Effector memory CD4-positive, alpha-beta T cell (primary cell): ENCODE measurements at places on chromosomes 2 and 18.

GRCh38 chr2:229501051-229501794 lies 213.1 kb downstream of the DNER start:
- no peaks in the 10 kb centered on the region for H3K36me3 ChIP-seq
- H3K27ac ChIP-seq: no peak overlapping the region
- no peaks in the 10 kb centered on the region for H3K27me3 ChIP-seq

DNA sequence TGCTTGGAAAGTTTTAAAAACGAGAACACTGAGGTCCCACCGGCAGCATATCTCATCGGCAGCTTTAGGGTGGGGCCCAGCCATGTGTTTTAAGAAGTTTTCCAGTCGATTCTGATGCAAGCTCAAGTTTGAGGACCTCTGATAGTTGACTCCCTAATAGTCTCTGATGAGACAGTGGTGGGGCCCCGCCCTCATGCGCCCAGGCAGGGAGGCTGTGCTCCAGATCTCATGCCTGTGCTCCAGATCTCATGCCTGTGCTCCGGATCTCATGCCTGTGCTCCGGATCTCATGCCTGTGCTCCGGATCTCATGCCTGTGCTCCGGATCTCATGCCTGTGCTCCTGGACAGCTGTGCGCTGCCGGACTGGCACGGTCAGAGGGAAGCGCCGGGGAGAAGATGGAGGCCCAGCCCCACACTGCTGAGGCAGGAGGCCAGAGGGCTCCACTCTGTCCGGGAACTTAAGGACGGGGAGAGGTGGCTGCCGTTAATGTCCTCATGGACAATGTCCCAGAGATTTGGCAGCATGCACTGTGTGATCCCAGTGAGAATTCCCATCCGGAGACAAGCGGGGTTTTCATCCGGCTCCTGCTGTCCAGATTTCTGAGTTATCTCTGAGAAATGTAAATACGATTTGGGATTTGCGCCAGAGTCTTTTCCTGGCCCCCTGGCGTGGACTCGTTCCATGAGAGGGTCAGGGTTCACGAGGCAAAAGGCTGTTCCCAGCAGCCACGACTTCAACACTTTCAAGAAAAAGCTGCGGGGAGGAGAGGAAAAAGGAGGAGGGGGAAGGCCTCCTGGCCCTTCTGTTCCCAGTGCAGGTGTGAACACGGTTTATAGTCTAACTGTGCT lies 9.4 kb upstream of the COLEC11 start:
- H3K27me3 ChIP-seq: no peaks in the 10 kb centered on the region
- H3K27ac ChIP-seq: no peak overlapping the region
- H3K4me1 ChIP-seq: no peaks in the 10 kb centered on the region
- DNase-seq: no peak
- no peak overlapping the region for H3K4me3 ChIP-seq

DNA sequence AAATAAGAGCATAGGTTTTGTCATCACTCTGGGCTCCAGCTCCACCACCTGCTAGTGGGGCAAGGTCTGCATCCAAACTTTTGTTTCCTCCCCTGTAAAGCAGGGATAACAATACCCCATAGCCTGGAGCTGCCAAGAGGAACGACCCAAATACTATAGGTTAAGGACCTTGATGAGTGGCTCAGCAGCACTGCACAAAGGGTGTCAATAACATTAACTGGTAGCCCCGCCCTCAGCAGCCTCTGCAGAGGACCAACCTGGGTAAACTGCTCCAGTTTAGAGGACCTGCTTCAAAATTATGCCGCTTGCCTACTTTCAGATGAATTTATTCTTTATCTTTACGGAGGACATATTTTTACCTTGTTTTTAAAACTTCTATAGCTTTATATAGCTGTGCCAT lies 65.8 kb upstream of the RIOK3 start:
- H3K27me3 ChIP-seq: no peaks in the 10 kb centered on the region
- no peaks in the 10 kb centered on the region for H3K36me3 ChIP-seq
- no peak overlapping the region for H3K27ac ChIP-seq
- DNase-seq: no peak

GRCh38 chr2:232502911-232503808 lies 15.5 kb upstream of the ECEL1 start:
- peaks cover 4% of the 10 kb centered on the region for H3K4me1 ChIP-seq
- peaks cover 15% of the 10 kb centered on the region for H3K27me3 ChIP-seq
- peak; percentile 40 for DNase-seq
- H3K27ac ChIP-seq: no peak overlapping the region

GRCh38 chr2:104733226-104733943 lies 120.5 kb upstream of the POU3F3 start:
- H3K4me1 ChIP-seq: no peaks in the 10 kb centered on the region
- no peaks in the 10 kb centered on the region for H3K27me3 ChIP-seq
- H3K27ac ChIP-seq: no peak overlapping the region

- no peak overlapping the region for H3K27ac ChIP-seq
- H3K4me3 ChIP-seq: no peak overlapping the region
- H3K36me3 ChIP-seq: peaks cover 41% of the 10 kb centered on the region
- no peaks in the 10 kb centered on the region for H3K4me1 ChIP-seq
- H3K27me3 ChIP-seq: no peaks in the 10 kb centered on the region
- DNase-seq: no peak
Measured at GRCh38 chr2:223896833-223897311, 48.3 kb downstream of the WDFY1 start.
